ENCODE measurements at places on chromosomes 5 and 9.
A peak's percentile ranks its signal among the peaks of the same experiment; 100 is the strongest.

DNA sequence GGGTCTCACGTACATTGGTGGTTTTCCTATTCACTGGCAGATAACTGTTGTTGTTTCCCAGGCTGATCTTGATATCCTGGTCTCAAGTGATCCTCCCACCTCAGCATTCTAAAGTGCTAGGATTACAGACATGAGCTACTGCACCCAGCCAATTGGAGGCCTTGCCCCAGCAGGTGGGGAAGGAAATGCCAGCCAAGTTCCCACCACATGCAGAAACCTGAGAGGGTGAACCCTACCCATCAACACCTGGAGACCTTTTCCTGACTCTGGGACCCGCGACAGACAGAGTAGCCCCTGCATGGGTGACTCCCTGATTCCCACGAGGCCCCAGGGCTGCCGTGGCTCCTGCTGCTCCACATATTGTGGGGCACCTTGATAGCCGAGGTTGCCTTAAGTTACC, 107.7 kb downstream of the GDA start:
- no peak for DNase-seq

DNA sequence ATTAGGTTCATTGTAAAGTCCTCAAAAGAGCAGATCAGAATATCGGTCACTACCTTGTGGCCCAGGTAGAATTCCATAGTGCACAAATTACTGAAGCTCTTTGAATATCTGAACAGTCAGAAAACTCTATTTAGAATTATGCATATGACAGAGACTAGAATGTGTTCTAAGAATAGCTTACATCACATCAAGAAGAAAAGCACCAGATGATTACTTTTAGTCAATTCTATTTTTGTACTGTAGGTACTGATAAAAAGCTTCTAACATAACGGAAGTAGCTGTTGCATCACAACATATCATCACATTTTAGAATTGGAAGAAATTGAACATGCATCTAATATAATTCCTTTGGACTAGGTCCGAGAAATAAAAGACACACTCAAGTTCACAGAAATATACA, 946.6 kb upstream of the ARRDC3 start:
- no peak for DNase-seq

DNA sequence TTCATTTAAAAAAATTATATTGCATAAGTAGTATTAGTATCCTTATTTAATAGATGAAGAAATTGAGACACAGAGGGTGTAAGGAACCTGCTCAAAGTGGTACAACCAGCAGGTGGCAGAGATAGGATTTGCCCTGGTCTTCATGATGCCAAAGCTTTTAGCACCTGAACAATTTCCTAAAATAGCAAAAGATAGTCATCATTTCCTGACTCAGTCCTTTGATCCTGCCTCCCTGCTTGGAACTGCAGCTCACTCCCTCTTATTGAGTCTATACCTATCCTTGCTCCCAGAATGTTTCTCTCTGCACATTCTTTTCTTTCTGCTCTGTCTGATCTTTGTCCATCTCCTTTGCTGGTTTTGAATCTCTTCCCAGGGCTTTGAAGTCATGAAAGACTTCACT, 155.8 kb downstream of the FRMD3 start:
- no peak for DNase-seq

DNA sequence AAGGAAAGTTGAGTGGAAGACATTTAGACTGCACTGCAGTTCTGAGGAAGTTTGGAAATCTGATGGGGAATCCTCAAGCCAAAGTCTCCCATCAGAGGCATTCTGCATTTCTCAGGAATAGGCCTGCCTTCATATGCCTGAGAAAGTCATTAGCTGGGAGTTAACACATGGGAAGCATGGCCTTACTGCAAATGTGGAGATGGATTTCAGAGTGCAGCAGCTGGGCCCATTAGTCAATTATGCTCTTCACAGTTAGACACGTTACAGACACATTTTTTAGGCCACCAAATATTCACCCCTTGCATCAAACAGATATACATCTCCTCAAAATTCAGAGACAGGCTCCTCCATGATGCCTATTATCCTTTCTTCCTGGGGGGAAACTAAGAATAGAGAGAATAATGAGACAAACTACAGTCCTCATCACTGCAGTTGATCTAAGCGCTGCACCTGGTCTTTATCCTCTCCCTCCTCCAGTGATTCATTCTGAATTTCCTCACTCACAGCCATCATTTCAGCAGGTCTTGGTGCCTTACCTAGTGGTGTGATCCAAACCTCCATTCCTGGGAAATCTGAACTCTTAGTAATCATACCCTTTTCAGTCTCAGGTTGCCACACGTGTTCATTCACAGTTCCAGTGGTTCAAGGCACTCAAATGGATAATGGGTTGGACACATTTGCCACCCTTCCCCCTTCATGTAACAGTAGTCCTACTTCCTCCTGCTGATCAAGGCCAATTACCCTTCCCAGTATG, 47.9 kb upstream of the PPP2CA start:
- DNase-seq: peak; percentile 38

Measured in muscle of leg (tissue), 16 donors.